Chondrocyte (in vitro differentiated cells): ENCODE measurements at places on chromosomes 4 and X. TPM values are rescaled to one million over a fixed set of nuclear protein-coding genes. Genes with fewer than 3 reads are reported as not detected.

GRCh38 chrX:111071542-111072277, 24.3 kb upstream of the PAK3 start:
- DNase-seq = no peak

TNIP2 gene
- 23.3 to 30.7 TPM (median 29.0 TPM) in 3 replicates for total RNA-seq

GRCh38 chrX:265502-265901, 15.7 kb upstream of the PLCXD1 start:
- peak; percentile 34 for DNase-seq

PPP3CA gene
- 36.5 to 46.4 TPM (median 38.3 TPM) in 3 replicates for total RNA-seq

DNA sequence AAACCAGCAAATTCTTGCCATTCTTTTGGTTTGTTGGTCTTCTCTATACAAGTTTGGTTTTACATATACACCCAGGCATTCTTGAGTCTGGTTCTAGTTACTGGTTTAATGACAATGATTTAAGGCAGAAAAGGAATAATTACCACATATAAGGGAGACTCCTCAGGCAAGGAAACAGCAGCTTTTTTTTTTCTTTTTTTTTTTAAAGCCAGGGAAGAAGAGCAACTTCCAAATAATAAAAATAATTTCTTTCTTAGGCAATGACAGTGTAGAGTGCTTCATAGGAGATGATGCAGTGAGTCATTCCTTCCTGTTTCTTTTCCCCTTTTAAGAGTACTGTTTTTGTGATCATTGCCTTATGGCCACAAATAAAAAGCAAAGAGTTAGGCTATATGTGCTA, 289.7 kb downstream of the DKK2 start:
- no peak for DNase-seq

ENPEP gene
- 0.63 to 2.2 TPM (median 0.72 TPM) in 3 replicates for total RNA-seq

- no peak for DNase-seq
Observed at GRCh38 chrX:68112321-68112720, 321.0 kb downstream of the OPHN1 start.

PACRGL gene
- total RNA-seq = 11.5 to 20.0 TPM (median 11.5 TPM) in 3 replicates

LDB2 gene
- total RNA-seq = 1.5 to 6.3 TPM (median 2.0 TPM) in 3 replicates

- no peak for DNase-seq
Observed at GRCh38 chr4:148114436-148114835, 327.8 kb downstream of the NR3C2 start.

DNA sequence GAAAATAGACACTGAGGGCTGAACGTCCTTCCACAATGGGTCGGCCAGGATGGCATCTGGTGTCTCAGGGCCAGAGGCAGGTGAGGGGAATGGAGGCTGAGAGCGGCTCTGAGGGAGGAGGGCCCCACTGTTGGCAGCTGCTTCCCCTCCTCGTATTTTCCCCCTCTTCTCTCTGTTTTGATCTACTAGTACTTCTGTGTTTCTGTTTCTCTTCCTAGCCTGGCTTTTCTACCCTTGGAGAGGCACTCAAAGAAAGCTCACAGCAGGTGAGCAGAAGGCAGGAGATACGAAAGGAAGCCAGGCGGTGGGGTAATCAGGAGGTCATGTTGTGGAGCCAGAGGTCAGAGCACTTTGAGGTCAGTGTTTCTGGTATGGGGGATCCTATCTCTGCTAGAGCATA, 151.8 kb upstream of the GATB start:
- DNase-seq = no peak

CCNB3 gene
- total RNA-seq = 0.59 to 1.6 TPM (median 0.89 TPM) in 3 replicates

FHIP1A gene
- total RNA-seq = 1.7 to 4.8 TPM (median 1.8 TPM) in 3 replicates

- no peak for DNase-seq
Observed at GRCh38 chr4:138487230-138487629, 245.1 kb upstream of the SLC7A11 start.

DNA sequence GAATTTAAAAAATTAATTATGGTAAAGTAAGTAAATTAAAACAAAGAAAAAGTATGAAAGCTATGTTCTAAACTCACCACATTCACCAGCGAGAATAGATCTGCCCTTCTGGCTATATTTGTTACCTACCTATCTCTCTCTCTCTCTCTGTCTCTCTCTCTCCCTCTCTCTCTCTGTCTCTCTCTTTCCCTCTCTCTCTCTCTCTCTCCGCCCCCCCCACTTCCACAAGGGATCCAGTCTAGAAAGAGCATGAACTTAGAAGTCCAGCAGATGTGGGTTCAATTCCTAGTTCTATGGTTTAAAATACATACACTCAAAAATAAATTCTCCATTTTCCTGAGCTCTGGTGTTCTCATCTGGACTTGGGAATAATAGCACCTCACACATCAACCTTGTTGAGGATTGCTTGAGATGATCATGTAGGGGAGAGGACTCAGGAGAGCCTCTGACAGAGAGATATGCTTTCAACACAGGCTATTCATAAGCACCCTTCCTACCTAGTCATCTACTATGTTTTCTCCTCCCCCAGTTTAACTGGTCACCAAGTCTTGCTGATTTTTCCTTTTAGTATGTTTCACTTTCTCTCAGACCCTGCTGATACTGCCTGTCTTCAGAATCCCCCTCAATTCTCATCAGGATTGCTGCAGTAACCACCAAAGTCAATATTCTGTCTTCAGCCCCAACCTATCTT, 64.7 kb downstream of the SLC7A11 start:
- no peak for DNase-seq

GRCh38 chr4:12186526-12186925, 757.8 kb upstream of the HS3ST1 start:
- DNase-seq = no peak

DNA sequence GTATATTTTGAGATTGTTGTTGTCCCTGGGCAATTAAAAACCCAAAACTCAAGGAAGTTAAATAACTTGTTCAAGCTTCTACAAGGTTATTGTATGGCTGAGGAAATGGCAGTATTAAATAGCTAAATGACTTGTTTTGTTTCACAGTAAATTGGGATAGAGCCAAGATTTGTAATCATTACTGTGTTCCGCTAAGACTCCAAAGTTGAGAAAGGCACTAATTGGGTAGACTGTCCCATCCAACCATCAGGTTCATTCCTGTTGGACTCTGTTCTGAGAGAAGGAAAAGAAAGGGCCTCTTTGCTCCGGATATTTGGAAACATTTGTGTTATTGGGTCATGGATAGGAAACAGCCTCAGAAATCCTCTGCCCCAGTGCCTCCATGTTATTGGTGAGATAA, 82.2 kb downstream of the DCLK2 start:
- no peak for DNase-seq

CXCL11 gene
- total RNA-seq = not detected in 3 replicates

UCHL1 gene
- total RNA-seq = 771 to 856 TPM (median 807 TPM) in 3 replicates

GRCh38 chr4:146643812-146644401, 5.2 kb downstream of the POU4F2 start:
- no peak for DNase-seq

DNA sequence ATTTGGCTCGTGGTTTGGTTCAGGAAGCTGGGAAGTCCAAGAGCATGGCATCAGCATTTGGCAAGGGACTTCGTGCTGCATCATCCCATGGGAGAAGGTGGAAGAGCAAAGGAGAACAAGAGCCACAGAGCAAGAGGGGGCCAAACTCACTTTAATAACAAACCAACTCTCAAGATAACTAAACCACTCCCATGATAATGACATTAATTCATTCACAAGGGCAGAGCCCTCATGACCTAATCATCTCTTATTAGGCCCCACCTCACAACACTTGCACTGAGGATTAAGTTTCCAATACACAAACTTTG, 113.4 kb upstream of the ATXN3L start:
- no peak for DNase-seq

DNA sequence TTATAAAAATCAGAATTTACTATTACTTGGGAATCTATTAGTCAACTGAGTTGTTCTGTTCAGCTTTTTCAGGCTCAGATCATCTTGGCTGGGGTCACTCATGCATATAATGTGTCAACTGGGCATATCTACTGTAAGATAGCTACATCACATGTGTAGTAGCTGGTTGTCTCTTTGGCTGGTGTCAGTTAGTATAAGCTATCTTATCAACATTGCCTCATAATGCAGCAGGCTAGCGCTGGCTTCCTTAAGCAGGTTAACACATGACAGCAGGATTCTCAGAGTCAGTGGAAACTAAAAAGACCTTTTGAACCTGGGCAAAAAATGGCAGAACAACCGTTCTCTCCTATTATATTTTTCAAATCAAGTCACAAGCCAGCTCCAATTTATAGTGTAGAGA, 378.3 kb upstream of the PCDH10 start:
- no peak for DNase-seq

GRCh38 chr4:133095591-133095990, 53.5 kb upstream of the PCDH10 start:
- no peak for DNase-seq

PFKFB1 gene
- 0.25 to 0.31 TPM in 2 of 3 replicates, not detected in the other for total RNA-seq

DNA sequence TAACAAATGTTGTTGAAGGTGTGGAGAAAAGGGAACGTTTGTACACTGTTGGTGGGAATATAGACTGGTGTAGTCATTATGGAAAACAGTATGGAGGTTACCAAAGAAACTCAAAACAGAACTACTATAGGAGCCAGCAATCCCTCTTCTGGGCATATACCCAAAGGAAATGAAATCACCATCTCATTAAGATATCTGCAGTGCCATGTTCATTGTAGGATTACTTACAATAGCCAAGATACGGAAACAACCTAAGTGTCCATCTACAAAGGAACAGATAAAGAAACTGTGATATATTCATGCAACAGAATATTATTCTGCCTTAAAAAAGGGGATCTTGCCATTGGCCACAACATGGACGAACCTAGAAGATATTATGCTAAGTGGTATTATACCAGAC, 22.2 kb downstream of the APBB2 start:
- no peak for DNase-seq

DNA sequence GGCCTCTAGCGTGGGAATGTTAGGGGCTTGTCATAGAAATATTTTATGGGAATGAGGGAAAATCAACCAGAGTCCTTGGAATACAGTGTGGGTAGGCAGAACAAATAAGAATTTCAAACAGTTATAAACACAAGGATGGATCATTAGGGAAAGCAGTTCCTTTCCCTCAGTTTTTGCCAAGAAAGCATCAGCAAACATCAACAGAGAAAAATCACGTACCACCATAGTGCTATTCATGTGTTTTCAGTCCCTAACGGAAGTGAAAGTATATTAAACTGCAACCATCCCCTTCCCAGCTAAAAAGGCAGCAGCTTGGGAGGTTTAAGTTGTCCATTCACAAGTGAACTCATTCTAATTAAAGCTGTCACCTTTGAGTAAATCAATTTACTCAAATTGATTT, 334.4 kb upstream of the PCDH18 start:
- DNase-seq = no peak

GRCh38 chrX:23504895-23505294, 162.4 kb upstream of the PRDX4 start:
- DNase-seq = no peak

DNA sequence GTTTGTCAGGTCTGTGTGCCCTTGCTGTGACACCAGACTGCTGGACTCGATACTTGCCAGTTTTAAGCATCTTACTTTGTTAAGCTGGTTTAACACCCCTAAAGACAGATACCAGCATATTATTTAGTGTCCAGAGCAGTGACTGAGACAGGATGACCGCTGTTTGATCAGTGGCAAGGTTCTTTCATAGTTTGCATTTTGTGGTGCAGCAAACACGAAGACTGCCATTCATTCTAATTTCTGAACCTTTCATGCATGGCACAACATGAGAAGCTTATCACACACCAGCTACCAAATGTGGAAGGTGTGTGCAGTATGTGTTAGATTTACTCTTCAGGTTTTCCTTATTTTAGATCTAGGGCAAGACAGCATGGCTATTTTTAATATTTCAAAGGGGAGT, 28.2 kb downstream of the JADE1 start:
- DNase-seq = no peak

- no peak for DNase-seq
Observed at GRCh38 chrX:110759785-110760184, 35.8 kb downstream of the CHRDL1 start.

DNA sequence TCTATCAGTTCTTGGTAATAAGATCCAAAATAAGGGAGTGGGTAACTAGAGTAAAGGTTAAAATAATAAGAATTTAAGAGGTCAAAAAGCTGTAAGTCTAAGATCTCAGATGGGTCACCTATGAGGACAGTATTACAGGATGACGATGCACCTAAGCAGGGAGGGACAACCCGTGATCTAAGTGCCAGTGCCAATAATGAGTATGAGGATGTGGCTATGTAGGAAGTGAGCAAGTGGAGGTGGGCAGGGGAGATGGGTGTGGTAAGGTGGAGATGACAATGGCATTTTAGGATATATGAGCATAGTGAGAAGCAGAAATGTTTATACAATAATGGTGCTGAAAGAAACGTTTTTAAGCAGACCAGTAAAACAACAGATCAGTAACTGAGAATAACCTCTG, 19.3 kb downstream of the CCDC158 start:
- no peak for DNase-seq

DNA sequence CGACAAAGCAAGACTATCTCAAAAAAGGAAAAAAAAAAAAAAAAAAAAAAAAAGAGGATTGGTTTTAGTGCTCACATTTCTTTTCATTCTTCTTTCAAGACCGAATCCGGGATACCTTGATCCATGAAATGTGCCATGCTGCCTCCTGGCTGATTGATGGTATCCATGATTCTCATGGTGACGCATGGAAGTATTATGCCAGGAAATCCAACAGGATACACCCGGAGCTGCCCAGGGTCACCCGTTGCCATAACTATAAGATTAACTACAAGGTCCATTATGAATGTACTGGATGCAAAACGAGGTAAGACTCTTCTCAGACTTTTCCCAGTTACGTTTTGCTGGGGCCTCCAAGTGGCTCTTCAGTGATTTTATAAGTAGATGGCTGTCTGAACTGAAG, 6.1 kb downstream of the CXCR3 start:
- DNase-seq = no peak

DNA sequence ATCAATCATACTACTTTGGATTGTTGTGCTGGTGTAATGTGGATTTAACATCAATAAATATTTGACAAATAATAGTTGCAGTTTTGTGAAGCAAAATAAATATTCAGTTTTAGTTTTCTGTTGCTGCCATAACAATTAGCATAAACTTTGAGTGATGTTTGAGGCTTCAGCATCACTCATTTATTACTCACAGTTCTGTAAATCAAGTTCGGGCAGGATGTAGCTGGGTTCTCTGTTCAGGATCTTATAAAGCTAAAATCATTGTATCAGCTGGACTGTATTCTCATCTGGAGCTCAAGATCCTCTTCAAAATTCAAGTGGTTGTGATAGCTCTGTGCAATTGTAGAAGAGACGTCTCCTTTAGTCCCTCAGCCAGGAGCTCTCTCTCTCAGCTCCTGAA, 81.7 kb downstream of the CBR4 start:
- no peak for DNase-seq
